G401 (cell line): ENCODE measurements at places on chromosomes 7 and 10. TPM values are rescaled to one million over a fixed set of nuclear protein-coding genes. Genes with fewer than 3 reads are reported as not detected.

DNA sequence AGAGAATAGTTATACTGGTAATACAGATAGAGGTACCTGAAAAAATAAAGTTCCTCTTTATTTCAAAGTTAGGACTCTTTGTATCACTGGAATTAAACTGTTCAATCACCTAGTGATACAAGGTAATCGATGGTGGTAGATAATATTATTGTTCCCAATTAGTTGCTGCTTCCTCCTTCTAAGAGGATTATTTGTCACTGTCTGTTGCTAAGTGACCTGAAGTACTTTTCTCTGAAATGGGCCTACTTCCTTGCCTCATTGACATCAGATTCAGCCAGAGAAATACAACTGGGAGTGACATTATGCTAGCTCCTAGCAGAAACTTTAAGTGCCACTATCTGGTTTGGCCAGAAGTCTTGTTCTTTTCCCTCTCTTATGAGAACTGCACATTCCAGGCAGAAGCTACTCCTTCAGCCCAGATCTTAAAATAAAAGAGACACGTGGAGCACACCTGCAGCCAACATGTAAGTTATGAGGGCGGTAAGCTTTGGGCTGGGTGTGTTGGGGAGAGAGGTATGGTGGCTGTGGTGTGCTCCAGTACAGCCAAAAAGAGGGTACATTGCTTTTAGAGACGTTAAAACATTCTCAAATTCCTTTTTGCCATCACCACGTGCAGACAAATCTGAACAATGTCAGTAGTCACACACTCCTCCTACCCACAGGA lies 54.8 kb downstream of the MINDY3 start:
- DNase-seq, result no peak

DNA sequence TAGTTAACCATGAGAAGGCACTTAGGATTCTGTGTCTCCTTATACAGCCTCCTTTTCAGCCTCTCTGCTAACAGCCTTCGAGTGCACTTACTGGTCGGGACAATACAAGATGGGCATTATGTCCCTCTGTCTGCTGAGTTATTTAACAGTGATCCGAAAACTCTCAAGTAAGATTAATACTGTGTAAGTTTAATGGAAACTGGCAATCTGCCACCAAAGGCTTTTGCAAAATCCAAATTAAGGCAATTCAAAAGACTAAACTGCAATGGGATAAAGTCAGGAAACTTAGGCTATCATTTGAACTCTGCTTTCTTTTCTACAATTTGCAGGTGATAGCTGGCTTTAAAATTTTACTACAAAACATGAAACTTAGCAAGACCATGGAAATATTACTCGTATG lies 477.8 kb downstream of the TFEC start:
- DNase-seq, result no peak

DNA sequence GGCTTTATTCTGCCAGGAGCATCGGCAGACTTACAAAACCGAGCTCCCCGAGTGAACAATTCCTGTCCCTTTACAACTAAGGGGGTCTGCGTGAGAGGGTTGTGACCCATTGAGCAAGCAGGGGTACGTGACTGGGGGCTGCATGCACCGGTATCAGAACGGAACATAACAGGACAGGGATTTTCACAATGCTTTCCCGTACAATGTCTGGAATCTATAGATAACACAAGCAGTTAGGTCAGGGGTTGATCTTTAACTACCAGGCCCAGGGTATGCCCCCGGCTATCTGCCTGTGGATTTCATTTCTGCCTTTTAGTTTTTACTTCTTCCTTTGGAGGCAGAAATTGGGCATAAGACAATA lies 38.1 kb upstream of the GSDME start:
- DNase-seq, result no peak

The ANAPC16 gene
- 105 and 108 TPM in 2 replicates for total RNA-seq
